ENCODE measurements at places on chromosomes 3 and 15.

GRCh38 chr15:26051761-26052675 lies 188.9 kb upstream of the ATP10A start:
- no peak overlapping the region for H3K27ac ChIP-seq
- H3K4me3 ChIP-seq, result no peak overlapping the region
- H3K27me3 ChIP-seq, result peaks cover 9% of the 10 kb centered on the region

DNA sequence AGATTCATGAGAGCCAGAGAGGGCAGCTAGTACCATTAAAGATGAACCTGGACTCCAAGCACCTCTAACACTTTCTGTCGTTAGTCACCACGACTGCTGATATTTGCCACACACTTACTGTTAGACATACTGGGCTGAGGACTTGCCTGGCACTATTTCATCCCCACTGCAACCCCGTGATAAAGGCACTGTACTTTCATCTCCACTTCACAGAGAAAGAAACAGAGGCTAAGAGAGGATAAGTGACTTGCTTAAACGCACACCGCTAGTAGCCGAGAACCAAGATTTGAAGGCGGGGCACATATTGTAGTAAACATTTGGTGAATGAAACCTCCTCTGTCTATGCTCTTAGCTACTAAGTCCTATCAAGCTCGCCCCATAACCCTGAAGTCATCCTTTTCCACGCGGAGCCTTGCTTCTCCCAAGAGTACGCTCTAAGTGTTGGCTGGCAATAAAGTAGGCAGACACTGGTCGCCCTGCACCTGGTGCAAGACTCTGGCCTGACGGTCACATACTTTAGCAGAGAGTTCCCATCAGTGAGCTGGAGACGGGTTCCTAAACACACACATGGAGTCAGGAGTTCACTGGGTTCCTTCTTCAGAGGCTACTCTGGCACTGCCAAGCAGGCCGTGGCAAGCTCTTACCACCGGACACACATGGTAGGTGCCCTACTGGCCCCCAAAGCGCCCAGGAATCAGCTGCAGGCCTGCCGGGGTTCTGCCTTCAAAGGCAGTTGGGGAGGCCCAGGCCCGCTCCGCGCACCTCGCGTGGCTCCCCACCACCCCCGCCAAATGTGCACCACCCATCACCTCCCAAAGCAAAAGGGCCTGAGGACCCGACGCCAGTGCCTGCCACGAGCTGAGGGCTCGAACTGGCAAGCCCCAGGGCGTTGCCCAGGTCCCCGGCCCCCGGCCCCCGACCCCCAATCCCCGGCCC lies 951 bp downstream of the POMGNT2 start:
- peak overlapping the region; percentile 73 for H3K4me3 ChIP-seq
- H3K27ac ChIP-seq, result no peak overlapping the region
- DNase-seq, result peak; percentile 23
- peaks cover 14% of the 10 kb centered on the region for H3K4me1 ChIP-seq
- no peaks in the 10 kb centered on the region for H3K36me3 ChIP-seq
- no peaks in the 10 kb centered on the region for H3K27me3 ChIP-seq

GRCh38 chr3:194872669-194872977 lies 186.9 kb downstream of the FAM43A start:
- H3K36me3 ChIP-seq, result no peaks in the 10 kb centered on the region
- no peak overlapping the region for H3K27ac ChIP-seq
- peaks cover 19% of the 10 kb centered on the region for H3K4me1 ChIP-seq

GRCh38 chr15:91223863-91224262 lies 123.8 kb downstream of the SV2B start:
- H3K27me3 ChIP-seq, result peaks cover 31% of the 10 kb centered on the region
- H3K4me3 ChIP-seq, result no peak overlapping the region
- no peak for DNase-seq
- H3K4me1 ChIP-seq, result no peaks in the 10 kb centered on the region

DNA sequence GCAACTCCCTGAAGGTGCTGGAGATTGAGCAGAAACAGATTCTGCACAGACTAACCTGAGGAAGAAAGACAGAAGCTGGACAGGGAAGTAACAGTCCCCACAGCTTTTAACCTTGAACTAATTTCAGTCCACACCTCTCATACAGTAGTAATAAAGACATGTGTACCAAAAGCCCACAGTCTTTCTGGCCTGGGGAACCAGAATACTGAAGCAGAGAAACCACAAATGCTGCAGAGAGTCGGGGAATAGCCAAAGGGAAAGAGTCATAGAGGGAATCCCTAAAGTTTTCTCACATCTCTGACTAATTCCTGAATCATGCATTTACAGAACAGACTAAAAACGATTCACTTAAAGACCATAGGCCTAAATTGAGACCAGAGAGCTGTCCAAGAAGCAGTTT lies 503.4 kb upstream of the NECTIN3 start:
- H3K27ac ChIP-seq, result no peak overlapping the region
- no peak overlapping the region for H3K4me3 ChIP-seq
- H3K27me3 ChIP-seq, result no peaks in the 10 kb centered on the region
- H3K4me1 ChIP-seq, result no peaks in the 10 kb centered on the region

DNA sequence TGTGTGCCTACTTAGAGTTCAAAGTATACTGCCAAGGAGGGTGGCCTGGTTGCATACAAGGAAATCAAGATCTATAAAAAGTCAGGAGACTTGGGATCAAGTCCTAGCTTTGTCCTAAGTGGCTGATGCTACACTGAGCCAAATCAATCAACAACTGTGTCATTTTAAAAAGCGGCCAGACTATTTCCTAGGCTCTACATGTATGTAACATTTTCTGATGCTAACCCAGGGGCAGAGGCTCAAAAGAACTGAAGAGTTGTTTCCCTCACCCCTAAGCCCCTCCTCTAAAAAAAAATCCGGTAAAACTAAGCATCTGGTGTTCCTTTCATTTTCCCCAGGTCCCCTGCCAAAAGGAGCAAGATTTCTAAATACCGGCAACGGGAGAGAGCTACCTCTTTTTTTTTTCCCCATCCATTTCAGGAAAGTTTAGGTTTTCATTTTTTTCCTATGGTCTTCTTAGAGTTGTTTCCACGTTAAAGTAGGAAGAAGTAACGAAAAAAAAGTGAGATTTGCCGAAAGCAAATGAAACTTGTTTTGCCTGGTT lies 18.8 kb upstream of the CHD2 start:
- H3K4me1 ChIP-seq, result peaks cover 38% of the 10 kb centered on the region
- H3K4me3 ChIP-seq, result peak overlapping the region; percentile 88
- H3K27me3 ChIP-seq, result no peaks in the 10 kb centered on the region
- peaks cover 31% of the 10 kb centered on the region for H3K36me3 ChIP-seq

GRCh38 chr3:122055215-122055614 lies at the start of gene CD86:
Gene CD86, plus strand, starts transcription at chr3:122055362. Its CDS starts 128 bp downstream, at chr3:122055490.
- peak within 1 kb of the TSS; percentile 84 for H3K4me3 ChIP-seq
- H3K27ac ChIP-seq, result peak within 1 kb of the TSS; percentile 79
- no peaks in the 10 kb centered on the region for H3K27me3 ChIP-seq
- DNase-seq, result no peak
- peaks cover 19% of the 10 kb centered on the region for H3K36me3 ChIP-seq
- H3K4me1 ChIP-seq, result peaks cover 49% of the 10 kb centered on the region

DNA sequence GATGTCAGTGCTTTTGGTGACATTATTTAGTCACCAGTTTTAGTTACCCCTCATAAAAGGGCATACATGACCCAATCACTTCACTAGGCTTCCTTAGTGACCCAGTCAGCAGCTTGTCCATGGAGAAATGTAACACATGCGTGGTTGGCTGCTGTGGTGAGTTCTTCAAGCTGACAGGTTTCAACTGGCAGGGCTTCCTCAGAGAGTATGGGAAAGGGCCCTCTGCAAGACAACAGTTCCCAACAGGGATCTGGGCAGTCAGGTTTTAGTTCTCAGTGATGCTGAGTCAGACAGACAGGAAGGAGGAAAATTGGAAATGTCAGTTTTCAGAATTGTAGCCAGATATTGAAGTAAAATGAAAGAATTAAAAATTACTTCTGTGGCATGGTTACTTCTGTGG lies 282.5 kb downstream of the TBL1XR1 start:
- no peak for DNase-seq
- H3K27ac ChIP-seq, result no peak overlapping the region
- no peaks in the 10 kb centered on the region for H3K4me1 ChIP-seq
- peaks cover 5% of the 10 kb centered on the region for H3K27me3 ChIP-seq
- H3K36me3 ChIP-seq, result no peaks in the 10 kb centered on the region
- no peak overlapping the region for H3K4me3 ChIP-seq

- H3K27ac ChIP-seq, result peak overlapping the region; percentile 61
- H3K36me3 ChIP-seq, result no peaks in the 10 kb centered on the region
- no peak for DNase-seq
- H3K4me1 ChIP-seq, result peaks cover 33% of the 10 kb centered on the region
- H3K4me3 ChIP-seq, result peak overlapping the region; percentile 52
- peaks cover 8% of the 10 kb centered on the region for H3K27me3 ChIP-seq
Measured at GRCh38 chr15:70140543-70141375, 43.0 kb upstream of the TLE3 start.

GRCh38 chr15:73550190-73550589 lies 83.0 kb downstream of the NPTN start:
- no peak overlapping the region for H3K27ac ChIP-seq
- no peak overlapping the region for H3K4me3 ChIP-seq
- DNase-seq, result no peak
- peaks cover under 1% of the 10 kb centered on the region for H3K36me3 ChIP-seq

DNA sequence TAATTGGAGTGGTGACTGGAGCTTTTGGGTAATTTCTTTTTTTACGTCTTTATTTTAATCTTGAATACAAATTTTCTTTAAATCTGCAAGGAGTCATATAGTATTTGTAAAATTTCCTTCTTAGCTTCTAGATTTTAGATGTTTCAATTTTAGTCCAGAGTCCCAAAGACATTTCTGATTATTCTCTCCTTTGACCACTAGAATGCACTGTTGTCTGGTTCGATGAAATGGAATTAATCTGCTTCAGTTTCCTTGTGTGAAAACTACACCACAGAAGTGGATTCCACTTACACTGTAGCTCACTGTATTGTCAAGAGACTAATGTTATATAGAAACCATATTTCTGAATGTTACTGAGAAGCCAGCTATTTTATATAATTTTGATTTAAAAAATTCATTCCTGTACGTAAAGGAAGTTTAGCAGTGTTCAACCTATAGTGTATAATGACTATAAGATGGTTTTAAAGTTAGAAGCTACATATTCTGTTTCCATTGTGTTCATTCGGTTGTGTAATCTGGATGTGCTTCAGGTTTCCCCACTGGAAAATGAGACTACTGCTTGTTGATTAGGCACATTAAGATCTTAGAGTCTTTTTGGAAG lies 6.1 kb downstream of the GRAMD1C start:
- no peaks in the 10 kb centered on the region for H3K27me3 ChIP-seq
- H3K4me1 ChIP-seq, result peaks cover 3% of the 10 kb centered on the region
- DNase-seq, result no peak
- peaks cover 4% of the 10 kb centered on the region for H3K36me3 ChIP-seq
- no peak overlapping the region for H3K4me3 ChIP-seq
- no peak overlapping the region for H3K27ac ChIP-seq

- H3K27me3 ChIP-seq, result no peaks in the 10 kb centered on the region
- no peak for DNase-seq
- no peak overlapping the region for H3K27ac ChIP-seq
- H3K36me3 ChIP-seq, result no peaks in the 10 kb centered on the region
- no peaks in the 10 kb centered on the region for H3K4me1 ChIP-seq
- no peak overlapping the region for H3K4me3 ChIP-seq
Measured at GRCh38 chr3:5657106-5657505, 469.6 kb downstream of the EDEM1 start.

- peak within 1 kb of the TSS; percentile 75 for H3K4me3 ChIP-seq
- no peaks in the 10 kb centered on the region for H3K36me3 ChIP-seq
- DNase-seq, result no peak
Measured at GRCh38 chr3:190862209-190863118, at the start of gene GMNC. Gene GMNC, minus strand, starts transcription at chr3:190862694. Its CDS starts 79 bp downstream, at chr3:190862615.

- no peak for DNase-seq
- no peak overlapping the region for H3K4me3 ChIP-seq
- H3K36me3 ChIP-seq, result peaks cover 44% of the 10 kb centered on the region
- H3K27ac ChIP-seq, result no peak overlapping the region
- H3K27me3 ChIP-seq, result no peaks in the 10 kb centered on the region
Measured at GRCh38 chr3:45464336-45465170, 76.2 kb downstream of the LARS2 start.

DNA sequence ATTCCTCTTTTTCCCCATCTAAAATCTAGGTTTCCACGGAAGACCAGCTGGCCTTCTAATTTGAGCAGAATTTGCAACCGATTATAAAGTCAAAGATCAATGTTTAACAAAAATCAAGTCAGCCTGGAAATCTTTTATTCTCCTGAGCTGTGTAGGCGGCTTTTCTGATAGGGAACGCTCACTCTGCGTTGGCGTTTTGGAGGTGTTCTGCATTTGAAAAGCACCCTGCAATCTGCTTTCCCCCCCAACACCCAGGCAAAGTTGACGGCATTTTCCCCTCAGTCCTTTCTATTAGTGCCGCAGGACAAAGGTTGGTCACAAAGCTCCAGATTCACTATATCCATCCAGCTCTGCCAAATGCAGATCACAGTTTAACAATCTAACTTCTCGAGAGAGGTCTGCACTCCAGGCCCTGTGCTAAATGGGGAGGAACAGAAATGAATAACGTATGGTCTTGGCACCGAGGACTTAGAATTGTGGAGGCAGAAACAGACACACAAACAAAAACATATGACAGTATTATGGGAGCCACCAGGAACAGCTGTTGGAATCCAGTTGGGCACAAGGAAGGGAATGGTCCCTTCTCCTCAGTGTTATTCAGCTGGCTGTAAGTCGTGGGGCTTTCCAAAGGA lies 50.4 kb upstream of the LARS2 start:
- H3K36me3 ChIP-seq, result no peaks in the 10 kb centered on the region
- H3K27ac ChIP-seq, result no peak overlapping the region
- peaks cover 30% of the 10 kb centered on the region for H3K27me3 ChIP-seq
- H3K4me1 ChIP-seq, result no peaks in the 10 kb centered on the region
- H3K4me3 ChIP-seq, result no peak overlapping the region
- DNase-seq, result no peak

GRCh38 chr3:151584566-151584965 lies 123.7 kb upstream of the IGSF10 start:
- H3K27ac ChIP-seq, result no peak overlapping the region
- DNase-seq, result no peak
- H3K36me3 ChIP-seq, result no peaks in the 10 kb centered on the region

GRCh38 chr3:120982608-120983320 lies 74.8 kb downstream of the STXBP5L start:
- no peak overlapping the region for H3K27ac ChIP-seq
- H3K27me3 ChIP-seq, result no peaks in the 10 kb centered on the region
- no peak overlapping the region for H3K4me3 ChIP-seq
- DNase-seq, result no peak

DNA sequence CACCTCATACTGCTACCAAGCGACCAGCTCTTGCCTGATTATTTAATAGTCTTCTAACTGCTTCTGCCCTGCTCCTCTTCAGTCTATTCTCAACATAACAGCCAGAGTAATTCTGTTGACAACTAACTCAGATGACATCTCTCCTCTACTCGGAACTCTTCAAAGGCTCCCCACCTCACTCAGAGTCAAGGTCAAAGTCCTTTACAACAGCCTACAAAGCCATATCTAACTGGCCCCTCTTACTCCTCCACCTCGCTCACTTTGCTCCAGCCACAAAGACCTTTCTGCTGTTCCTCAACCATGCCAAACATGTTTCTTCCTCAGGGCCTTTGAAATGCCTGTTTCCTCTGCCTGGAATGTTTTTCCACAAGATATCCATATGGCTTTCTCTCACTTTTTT lies 43.6 kb downstream of the PIK3R4 start:
- H3K4me3 ChIP-seq, result no peak overlapping the region
- no peak overlapping the region for H3K27ac ChIP-seq
- no peaks in the 10 kb centered on the region for H3K27me3 ChIP-seq
- no peak for DNase-seq
- H3K36me3 ChIP-seq, result peaks cover 82% of the 10 kb centered on the region
- no peaks in the 10 kb centered on the region for H3K4me1 ChIP-seq
